ENCODE measurements at places on chromosomes 7 and 10. TPM values are rescaled to one million over a fixed set of nuclear protein-coding genes. Genes with fewer than 3 reads are reported as not detected.

SPDYE5 gene
- total RNA-seq: not detected

FAM180A gene
- total RNA-seq: 0.52 TPM

RBM33 gene
- total RNA-seq: 53.2 TPM

LZTS2 gene
- total RNA-seq: 37.6 TPM

CNTNAP2 gene
- total RNA-seq: 14.1 TPM

KIAA1549 gene
- total RNA-seq: 4.2 TPM

PKD2L1 gene
- not detected for total RNA-seq

NEUROG3 gene
- total RNA-seq: not detected

ELAPOR2 gene
- total RNA-seq: 7.8 TPM

CAV2 gene
- total RNA-seq: 35.0 TPM

CLRN3 gene
- total RNA-seq: 0.52 TPM

CHST3 gene
- total RNA-seq: 15.7 TPM

DPYSL4 gene
- total RNA-seq: 1.0 TPM

HERPUD2 gene
- total RNA-seq: 19.8 TPM

LIPF gene
- total RNA-seq: not detected

ACTR3C gene
- 1.6 TPM for total RNA-seq

CYP2C19 gene
- total RNA-seq: not detected

CC2D2B gene
- total RNA-seq: 1.6 TPM

ZWINT gene
- 10.4 TPM for total RNA-seq

PCGF5 gene
- total RNA-seq: 16.2 TPM

NPFFR1 gene
- under 0.01 TPM for total RNA-seq

AGR3 gene
- total RNA-seq: not detected

PANK1 gene
- total RNA-seq: 17.7 TPM

PRKG1 gene
- 44.9 TPM for total RNA-seq

LIPJ gene
- 0.52 TPM for total RNA-seq

TAC1 gene
- total RNA-seq: 1.6 TPM

TSPAN14 gene
- 6.3 TPM for total RNA-seq

IQCE gene
- total RNA-seq: 2.1 TPM

ADCYAP1R1 gene
- 7.8 TPM for total RNA-seq

CFAP46 gene
- not detected for total RNA-seq

ADAMTS14 gene
- total RNA-seq: 5.7 TPM

PAPOLB gene
- under 0.01 TPM for total RNA-seq

PTPN12 gene
- 93.9 TPM for total RNA-seq
